ENCODE measurements at places on chromosomes 16 and 17.

DNA sequence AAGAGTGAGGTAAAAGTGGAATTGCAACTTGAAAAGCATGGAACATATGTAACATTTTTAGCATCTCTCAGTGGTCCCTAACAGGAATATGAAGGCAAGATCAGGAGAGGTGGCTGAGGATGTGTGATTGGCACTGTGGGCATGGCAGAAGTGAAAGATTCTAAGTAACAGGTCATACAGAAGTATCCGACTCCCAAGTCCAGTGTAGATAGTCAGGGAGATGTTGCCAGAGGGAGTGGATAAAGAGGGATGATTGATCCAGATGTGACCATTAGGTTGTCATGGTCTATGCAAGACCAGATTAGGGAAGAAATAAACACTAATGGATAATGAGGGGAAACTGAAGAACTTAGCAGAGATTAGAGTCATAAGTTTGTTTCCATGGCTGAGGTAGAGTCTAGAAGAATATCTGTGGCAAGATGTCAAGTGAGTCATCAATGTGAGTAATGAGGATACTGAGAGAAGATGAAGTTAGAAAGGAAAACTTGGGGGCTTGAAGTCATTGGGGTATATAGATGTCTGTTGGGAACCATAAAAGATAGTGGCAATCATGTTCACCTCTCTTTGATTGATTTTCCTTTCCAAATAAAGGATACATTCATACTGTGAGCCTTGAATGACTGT, 23.9 kb upstream of the CAPNS2 start:
- H3K4me1 ChIP-seq, result no peaks in the 10 kb centered on the region
- H3K4me3 ChIP-seq, result no peak overlapping the region
- H3K27ac ChIP-seq, result peak overlapping the region; percentile 31

DNA sequence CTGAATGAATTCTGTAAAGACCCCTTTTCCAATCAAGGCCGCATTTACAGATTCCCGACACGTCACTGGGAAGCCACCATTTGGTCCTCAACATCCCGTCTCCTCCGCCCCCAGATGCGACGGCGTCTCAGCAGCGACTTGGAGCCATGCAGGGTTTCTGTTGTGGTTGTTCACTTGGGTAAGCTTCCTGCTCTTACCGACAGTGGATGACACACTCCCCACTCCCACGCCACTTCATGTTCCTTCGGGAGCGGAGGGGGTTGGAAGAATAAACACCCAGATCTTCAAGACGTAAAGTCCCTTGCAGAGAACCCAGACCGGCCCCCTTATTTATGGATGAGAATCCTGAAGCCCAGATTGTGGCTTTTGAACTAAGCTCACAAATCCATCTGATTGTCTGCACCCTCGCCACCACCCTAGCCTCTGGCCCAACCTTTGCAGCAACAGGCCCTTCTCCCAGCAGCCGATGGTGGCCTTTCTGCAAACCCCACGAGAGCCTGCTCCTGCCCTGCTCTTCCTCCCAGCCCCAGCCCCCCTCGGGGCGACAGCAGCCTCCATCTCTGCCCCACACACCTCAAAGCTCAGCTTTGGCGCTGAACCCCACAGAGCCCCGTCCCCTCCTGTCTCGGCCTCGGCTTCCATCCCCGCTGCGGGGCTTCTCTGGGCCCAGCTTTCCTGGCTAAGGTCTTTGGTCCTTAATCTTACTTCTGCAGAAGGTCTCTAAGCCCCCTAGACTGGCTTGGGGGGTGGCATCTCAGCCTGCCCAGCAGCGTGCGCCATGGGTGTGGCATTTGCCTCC, 19.0 kb upstream of the OSGIN1 start:
- H3K27ac ChIP-seq, result no peak overlapping the region
- H3K27me3 ChIP-seq, result no peaks in the 10 kb centered on the region

DNA sequence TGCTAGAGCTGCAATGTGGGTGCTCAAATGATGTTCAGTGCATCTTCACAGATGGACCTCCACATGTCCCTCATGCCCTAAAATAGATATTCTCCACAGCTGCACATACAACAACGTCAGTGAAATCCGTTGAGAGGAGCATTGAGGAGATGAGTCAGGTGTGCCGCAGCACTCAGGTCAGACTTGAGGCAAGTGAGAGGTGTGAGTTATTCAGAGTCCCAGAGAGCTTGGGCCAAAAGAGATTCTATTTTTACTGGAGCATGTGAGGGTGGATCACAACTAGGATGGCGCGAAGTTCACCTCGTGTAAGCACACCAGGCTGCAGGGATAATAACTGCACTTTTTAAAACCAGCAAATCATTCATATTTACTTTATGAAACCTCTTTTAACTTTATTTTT, 645.3 kb downstream of the MAF start:
- H3K4me3 ChIP-seq, result no peak overlapping the region

DNA sequence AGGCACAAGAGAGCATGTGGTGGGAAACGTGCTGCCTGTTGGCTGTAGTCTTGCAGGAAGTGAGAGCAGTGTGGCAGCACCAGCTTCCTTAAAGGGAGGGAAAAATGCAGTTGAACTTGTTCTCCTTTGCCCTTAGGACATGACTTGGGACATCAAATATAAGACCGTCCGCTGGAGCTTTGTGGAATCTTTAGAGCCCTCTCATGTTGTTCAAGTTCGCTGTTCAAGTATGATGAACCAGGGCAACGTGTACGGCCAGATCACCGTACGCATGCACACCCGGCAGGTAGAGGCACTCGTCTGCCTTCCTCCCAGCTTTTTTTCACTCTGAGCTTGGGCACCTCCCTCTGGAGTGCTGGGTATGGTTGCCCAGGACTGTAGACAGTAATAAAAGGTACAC, 23.3 kb downstream of the GPR179 start:
- no peak overlapping the region for H3K4me3 ChIP-seq
- H3K36me3 ChIP-seq, result no peaks in the 10 kb centered on the region
- no peak overlapping the region for H3K27ac ChIP-seq
- DNase-seq, result no peak
- H3K27me3 ChIP-seq, result no peaks in the 10 kb centered on the region

- H3K36me3 ChIP-seq, result no peaks in the 10 kb centered on the region
- no peak for DNase-seq
- no peaks in the 10 kb centered on the region for H3K27me3 ChIP-seq
- no peak overlapping the region for H3K27ac ChIP-seq
Measured at GRCh38 chr16:73063854-73064211, 15.9 kb upstream of the ZFHX3 start.

DNA sequence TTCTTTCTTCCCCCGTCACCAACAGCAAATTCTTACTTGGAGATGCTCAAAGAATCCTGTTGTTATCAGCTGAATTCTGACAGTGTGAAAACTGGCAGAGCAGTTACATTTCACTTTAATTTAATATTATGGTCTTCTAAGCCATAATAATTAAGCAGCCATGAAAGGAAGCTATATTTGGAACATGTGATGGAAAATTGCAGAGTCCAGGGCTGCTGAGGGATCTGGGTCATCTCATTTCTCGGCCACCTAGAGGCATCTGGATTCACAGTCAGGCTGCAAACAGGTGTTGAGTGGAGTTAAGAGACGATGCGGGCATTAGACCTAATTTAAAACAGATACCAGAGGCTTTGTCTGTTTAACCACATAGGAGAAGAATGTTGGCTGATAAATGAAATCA, 38.4 kb downstream of the CHD9NB start:
- H3K4me3 ChIP-seq, result no peak overlapping the region
- no peak for DNase-seq
- H3K27ac ChIP-seq, result no peak overlapping the region
- H3K27me3 ChIP-seq, result no peaks in the 10 kb centered on the region
- no peaks in the 10 kb centered on the region for H3K4me1 ChIP-seq

DNA sequence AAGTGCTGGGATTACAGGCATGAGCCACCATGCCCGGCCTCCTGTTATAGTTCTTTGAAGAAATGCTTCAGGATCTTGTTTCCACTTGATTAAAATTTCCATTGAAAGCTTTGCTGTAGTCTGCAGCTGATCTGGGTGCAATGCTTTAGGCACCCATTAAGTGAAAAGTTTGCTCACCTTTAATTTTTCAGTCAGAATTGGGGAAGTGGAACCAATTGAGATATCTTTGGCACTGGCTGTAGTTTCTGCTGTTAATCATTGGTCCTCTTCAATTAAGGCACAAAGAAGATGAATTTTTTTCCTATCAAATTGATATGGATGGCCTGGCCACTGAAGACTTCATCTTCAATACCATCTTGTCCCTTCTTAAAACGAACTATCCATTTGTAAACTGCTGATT, 336.1 kb upstream of the TBX2 start:
- H3K36me3 ChIP-seq, result no peaks in the 10 kb centered on the region
- H3K27ac ChIP-seq, result no peak overlapping the region
- H3K27me3 ChIP-seq, result no peaks in the 10 kb centered on the region

- H3K27me3 ChIP-seq, result no peaks in the 10 kb centered on the region
- no peak overlapping the region for H3K27ac ChIP-seq
- H3K4me3 ChIP-seq, result no peak overlapping the region
- peaks cover 3% of the 10 kb centered on the region for H3K36me3 ChIP-seq
- peaks cover 46% of the 10 kb centered on the region for H3K4me1 ChIP-seq
Measured at GRCh38 chr17:59897090-59897489, 4.2 kb downstream of the RPS6KB1 start.

DNA sequence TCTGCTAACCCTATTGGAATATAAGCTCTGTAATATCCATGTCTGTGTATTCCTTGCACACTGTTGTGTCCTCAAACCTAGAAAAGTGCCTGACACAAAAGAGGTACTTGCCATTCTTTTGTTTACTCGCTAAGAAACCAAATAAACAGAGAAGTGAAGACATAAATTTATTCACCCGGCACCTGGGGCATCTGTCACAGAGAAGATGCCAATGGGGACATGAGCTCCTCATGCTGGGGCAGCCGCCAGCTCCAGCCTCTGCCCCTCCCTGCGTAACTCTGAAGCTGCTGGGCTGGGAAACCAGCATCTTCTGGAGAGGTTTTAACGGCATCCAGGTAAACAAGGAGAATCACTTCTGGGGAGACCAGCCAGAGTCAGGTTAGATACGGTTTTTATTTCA, 15.1 kb upstream of the CDRT4 start:
- DNase-seq, result no peak
- H3K36me3 ChIP-seq, result no peaks in the 10 kb centered on the region
- no peaks in the 10 kb centered on the region for H3K27me3 ChIP-seq
- no peak overlapping the region for H3K27ac ChIP-seq
- H3K4me1 ChIP-seq, result peaks cover 11% of the 10 kb centered on the region
- no peak overlapping the region for H3K4me3 ChIP-seq

DNA sequence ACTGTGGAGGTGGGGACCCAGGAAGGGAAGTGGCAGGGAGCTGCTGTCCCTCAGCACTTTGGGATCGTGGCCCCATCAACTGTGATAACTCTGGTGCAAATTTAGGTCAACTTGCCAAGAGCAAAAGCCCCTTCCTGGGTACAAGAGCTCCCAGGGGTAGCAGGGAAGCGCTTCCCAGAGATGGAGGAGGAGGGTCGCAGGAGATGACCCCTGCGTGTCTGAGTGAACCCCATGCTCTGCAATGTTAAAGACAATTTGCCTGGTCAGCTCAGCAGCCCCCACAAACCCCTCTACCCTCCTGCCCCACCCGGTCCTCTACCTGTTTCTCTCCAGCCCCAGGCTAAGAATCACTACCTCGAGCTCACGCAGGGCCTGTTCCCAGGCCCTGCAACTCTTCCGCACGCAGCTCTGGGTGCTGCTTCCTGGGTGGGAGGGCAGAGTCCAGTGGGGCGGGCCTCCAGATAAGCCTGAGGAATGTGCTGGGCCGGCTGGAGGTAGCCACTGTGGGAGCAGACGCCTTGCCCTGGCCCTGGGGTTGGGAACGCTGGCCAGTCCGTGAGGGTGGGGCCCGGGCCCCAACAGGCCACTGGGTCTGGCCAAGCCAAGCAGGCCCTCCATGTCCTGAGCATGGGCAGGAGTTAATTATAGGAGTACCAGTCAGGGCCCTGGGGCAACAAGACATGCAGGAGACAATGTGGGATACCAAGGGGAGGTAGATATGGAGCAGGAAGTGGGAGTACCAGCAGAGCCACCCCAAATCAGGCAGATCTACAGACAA, 6.1 kb downstream of the DOK4 start:
- peaks cover 77% of the 10 kb centered on the region for H3K4me1 ChIP-seq
- peak overlapping the region; percentile 49 for H3K4me3 ChIP-seq
- peak overlapping the region; percentile 74 for H3K27ac ChIP-seq
- no peaks in the 10 kb centered on the region for H3K36me3 ChIP-seq
- DNase-seq, result no peak
- H3K27me3 ChIP-seq, result no peaks in the 10 kb centered on the region

DNA sequence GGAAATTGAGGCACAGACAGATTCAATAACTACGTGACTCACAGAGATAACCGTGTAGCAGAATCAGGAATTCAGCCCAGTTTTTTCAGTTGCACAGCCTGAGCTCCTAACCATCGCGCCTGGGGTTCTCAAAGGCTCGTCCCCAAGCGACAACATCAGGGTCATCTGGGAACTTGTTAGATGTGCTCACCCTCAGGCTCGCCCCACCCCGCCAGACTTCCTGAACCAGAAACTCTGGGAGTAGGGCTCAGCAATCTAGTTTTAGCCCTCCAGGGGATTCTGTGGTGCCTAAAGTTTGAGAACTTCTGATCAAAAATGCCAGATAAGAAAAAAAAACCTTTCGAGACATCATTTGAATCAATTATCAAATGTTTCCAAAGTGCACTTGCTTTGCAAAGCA, 559.8 kb downstream of the WWOX start:
- H3K27ac ChIP-seq, result no peak overlapping the region
- H3K36me3 ChIP-seq, result no peaks in the 10 kb centered on the region
- H3K4me3 ChIP-seq, result no peak overlapping the region
- H3K4me1 ChIP-seq, result no peaks in the 10 kb centered on the region
- DNase-seq, result no peak
- no peaks in the 10 kb centered on the region for H3K27me3 ChIP-seq

DNA sequence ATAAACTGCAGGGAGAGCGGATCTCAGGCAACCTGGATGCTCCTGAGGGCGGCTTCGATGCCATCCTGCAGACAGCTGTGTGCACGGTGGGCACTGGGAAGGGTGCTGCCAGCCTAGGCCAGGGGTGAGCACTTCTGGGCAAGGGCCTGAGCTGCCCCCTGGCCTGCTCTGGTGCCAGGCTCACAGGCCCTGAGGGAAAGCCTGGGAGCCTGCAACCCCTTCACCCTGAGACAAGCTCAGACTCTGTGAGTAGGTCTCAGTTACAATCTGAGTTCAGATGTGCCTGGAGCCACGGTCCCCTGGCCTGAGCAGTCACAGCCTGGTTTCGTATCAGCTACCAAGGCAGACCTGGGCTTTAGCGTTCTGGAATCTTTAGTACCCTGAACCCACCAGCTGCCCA, 8.1 kb downstream of the ITGB4 start:
- no peak for DNase-seq
- H3K4me1 ChIP-seq, result peaks cover 5% of the 10 kb centered on the region
- no peaks in the 10 kb centered on the region for H3K27me3 ChIP-seq
- H3K27ac ChIP-seq, result no peak overlapping the region
- no peaks in the 10 kb centered on the region for H3K36me3 ChIP-seq
